ENCODE measurements at places on chromosomes 6 and 20.

DNA sequence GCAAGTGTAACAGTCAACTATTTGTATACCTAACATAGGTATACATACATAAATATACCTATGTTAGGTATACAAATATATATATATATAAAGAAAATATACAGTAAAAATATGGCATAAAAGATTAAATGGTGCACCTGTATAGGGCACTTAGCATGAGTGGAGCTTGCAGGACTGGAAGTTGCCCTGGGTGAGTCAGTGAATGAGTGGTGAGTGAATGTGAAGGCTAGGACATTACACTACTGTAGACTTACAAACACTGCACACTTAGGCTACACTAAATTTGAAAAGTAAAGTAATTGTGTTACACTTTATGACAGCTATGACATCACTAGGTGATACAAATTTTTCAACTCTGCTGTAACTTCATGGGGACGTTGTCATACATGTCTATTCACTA, 65.6 kb downstream of the CDC5L start:
- no peak for DNase-seq

GRCh38 chr20:15609921-15610320, 963.3 kb downstream of the KIF16B start:
- no peak for DNase-seq

- no peak for DNase-seq
Observed at GRCh38 chr20:37240337-37241067, 21.1 kb downstream of the GHRH start.

GRCh38 chr20:18831830-18832499, 18.4 kb downstream of the SCP2D1 start:
- no peak for DNase-seq

- no peak for DNase-seq
Observed at GRCh38 chr6:146543211-146543939, at the start of gene RAB32. Gene RAB32, plus strand, starts transcription at chr6:146543833. Its CDS starts 39 bp downstream, at chr6:146543872.

DNA sequence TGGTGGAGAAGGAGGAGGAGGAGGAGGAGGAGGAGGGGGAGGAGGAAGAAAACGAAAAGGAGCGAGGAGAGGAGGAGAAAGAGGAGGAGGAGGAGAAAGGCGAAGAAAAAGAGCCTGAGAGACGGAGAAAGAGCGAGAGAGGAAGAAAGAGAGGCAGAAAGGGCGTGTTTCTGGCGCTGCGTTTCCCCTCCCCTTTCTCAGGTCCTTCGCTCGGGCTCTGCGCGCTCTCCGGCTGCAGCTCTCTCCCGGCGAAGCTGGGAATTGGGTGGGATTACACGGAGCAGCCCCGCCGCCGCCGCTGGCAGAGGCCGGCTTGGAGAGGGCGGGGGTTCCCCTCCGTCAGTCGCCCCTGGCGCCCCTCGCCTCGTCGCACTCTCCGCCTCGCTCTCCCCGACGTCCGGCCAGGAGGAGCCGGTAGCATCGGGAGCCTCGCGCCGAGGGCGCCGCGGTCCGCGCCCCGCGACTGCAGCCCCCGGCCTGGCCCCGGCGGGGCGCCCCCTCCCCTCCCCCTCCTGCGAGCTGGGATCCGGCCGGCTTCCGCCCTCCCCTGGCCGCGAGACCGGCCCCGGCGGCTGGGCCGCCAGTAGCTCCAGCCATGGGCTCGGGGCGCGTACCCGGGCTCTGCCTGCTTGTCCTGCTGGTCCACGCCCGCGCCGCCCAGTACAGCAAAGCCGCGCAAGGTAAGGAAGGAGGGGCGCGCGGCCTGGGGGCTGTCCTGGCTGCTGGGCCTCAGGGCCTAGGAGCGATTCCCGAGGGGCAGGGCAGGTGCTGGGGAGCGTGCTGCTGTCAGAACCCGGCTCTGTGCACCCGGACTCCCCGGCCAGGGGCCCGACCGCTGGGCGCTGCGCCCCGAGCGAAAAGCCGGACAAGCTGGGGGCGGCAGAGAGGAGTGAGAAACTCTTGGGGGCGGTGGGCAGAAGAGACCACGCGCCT, at the start of gene SCUBE3:
Gene SCUBE3 (plus strand): TSS at position 133 of the 933 bp plus-strand sequence. CDS start 463 bp downstream, at position 596.
- DNase-seq: no peak

- no peak for DNase-seq
Observed at GRCh38 chr6:25698631-25699030, 46.6 kb downstream of the SCGN start.

- no peak for DNase-seq
Observed at GRCh38 chr20:56955680-56956079, 310.8 kb downstream of the BMP7 start.

DNA sequence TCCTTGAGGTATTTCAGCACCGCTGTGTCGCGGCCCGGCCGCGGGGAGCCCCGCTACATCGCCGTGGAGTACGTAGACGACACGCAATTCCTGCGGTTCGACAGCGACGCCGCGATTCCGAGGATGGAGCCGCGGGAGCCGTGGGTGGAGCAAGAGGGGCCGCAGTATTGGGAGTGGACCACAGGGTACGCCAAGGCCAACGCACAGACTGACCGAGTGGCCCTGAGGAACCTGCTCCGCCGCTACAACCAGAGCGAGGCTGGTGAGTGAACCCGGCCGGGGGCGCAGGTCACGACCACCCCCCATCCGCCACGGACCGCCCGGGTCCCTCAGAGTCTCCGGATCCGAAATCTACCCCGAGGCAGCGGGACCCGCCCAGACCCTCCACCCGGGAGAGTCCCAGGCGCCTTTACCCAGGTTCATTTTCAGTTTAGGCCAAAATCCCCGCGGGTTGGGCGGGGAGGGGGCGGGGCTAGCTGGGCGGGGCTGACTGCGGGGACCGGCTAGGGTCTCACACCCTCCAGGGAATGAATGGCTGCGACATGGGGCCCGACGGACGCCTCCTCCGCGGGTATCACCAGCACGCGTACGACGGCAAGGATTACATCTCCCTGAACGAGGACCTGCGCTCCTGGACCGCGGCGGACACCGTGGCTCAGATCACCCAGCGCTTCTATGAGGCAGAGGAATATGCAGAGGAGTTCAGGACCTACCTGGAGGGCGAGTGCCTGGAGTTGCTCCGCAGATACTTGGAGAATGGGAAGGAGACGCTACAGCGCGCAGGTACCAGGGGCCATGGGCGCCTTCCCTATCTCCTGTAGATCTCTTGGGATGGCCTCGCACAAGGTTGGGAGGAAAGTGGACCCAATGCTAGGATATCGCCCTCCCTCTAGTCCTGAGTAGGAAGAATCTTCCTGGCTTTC, 693 bp downstream of the HLA-F start:
- peak; percentile 35 for DNase-seq

- DNase-seq: no peak
Observed at GRCh38 chr6:106557837-106558236, 71.5 kb downstream of the RTN4IP1 start.

DNA sequence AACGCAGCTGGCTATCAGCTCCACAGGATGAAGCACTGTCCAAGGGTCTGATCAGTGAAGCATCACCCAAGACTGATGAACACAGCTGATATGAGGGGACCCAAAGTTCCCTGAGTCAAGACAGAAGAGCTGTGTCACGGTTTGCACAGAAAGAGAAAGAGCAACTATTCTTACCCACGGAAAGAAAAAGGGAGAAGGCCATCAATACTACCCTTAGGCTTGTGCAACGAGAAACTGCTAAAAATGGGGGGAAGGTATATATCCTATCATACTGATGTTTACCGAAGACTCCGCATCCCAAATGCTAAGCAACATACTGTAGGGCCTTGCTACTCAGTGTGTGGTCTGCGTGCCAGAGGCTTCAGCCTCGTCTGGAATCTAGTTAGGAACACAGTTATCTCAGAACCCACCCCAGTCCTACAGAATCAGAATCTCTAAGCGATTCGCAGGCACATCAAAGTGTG, 665 bp downstream of the FASTKD5 start:
- DNase-seq: no peak

GRCh38 chr6:36242626-36243025, 27.2 kb upstream of the PNPLA1 start:
- DNase-seq: no peak

- DNase-seq: no peak
Observed at GRCh38 chr6:34276881-34277762, 28.3 kb upstream of the SMIM29 start.

GRCh38 chr20:20637998-20638725, 74.3 kb downstream of the RALGAPA2 start:
- DNase-seq: no peak

DNA sequence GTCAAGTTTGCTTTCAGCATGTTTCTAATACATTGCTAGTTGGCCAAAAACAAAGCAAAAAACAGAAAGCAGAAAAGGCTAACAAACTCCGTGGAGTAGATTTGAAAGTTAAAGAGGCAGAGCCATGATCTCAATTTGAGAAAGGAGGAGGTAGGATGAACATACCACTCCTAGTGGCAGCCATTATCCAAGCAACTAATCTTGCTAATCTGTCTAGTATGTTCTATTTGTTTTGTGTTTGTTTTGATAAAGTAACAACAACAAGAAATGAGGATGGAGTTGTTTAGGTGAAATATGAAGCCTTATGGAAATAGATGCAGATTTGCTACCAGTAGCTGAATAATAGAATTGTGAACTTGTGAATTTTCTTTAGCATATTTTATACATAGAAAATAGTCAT, 295.5 kb upstream of the PRDM1 start:
- DNase-seq: no peak

- no peak for DNase-seq
Observed at GRCh38 chr6:77228279-77228678, 235.0 kb downstream of the HTR1B start.

- DNase-seq: no peak
Observed at GRCh38 chr6:108685970-108686369, 125.3 kb downstream of the FOXO3 start.

GRCh38 chr20:25223179-25223661, 24.7 kb upstream of the PYGB start:
- peak; percentile 26 for DNase-seq

DNA sequence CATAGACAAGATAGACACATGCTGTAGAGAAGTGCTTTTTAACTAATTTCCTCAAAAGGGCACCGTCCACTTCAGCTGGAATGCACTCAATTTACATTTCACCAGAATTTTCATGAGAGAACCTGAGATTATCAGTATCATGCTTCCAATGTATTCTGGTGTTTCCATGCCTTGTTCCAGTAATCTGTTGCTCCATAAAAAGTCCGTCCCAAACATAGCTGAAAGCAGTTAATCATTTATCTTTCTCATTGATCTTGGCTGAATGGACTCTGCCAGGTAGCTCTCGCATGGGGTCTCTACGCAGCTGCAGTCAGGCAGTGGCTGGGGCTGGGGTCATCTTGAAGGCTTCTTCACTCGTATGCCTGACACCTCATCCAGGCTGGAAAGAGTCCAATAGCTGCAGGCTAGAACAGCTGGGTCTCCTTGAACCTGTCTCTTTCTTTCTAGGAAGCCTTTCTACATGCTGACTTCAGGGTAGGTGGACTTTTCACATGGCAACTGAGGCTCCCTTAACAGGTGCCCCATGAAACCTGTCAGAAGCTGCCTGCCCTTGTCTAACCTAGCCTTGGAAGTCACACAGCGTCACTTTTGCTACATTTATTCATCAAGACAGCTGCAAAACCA, 18.6 kb upstream of the COL12A1 start:
- no peak for DNase-seq

GRCh38 chr6:122075917-122076316, 323.5 kb upstream of the HSF2 start:
- DNase-seq: no peak

DNA sequence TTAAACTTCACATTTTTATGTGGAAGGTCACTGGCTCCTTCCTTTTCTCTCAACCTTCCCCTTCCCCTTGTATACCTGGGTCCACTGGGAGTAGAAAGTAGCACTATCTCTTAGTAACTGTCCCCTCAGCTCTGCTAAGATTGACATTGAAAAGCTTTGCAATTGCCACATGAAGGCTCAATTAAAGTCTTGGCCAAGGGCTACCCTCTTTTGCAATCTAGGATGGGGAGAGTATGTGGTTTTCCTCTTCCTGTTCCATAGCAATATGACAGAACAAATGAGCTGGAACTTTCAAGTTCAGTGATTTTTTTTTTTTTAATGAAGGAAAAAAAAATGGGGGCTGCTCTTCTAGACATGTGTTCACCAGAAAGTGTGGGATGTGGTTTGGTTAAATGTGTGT, 37.1 kb downstream of the PROKR2 start:
- DNase-seq: no peak

- no peak for DNase-seq
Observed at GRCh38 chr6:146028252-146028795, 538 bp upstream of the GRM1 start.

- DNase-seq: no peak
Observed at GRCh38 chr20:46688151-46689081, 828 bp downstream of the TP53RK start.

GRCh38 chr20:42686057-42686456, 503.6 kb downstream of the PTPRT start:
- no peak for DNase-seq

GRCh38 chr20:58551631-58552030, 36.4 kb upstream of the APCDD1L start:
- DNase-seq: no peak

DNA sequence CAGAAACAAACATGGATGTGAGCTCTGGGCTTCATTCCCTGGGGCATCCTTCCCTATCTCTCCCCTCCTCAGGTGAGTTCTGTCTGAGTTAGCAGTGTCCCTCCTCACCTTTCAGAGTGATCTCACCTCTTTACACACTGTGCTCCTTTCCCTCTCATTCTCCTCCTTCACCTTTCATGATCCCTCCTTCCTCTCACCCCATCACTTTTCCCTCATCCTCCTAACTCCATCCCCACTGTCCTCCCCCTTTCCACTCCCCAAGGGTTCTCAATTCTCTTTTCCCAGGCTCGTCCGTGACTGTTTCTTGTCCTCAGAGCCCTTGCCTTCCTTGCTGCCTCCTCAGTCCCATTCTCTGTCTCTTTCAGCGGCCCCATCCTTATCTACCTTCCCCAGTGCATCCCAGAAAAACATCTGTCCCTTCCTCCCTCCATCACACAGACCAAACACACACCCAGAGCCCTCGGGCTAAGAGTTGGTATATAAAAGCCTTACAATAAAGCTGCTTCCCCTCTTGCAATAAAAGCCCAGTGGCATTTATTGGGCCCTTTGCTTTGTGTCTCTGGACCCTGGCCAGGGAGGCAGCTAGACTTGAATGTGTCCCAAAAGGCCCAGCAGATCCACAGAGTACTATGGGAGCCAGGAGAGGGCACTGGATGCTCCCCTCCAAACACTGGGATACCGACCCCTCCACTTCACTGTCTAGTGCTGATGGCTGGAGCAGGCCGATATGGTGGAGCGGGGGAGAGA, 1.9 kb downstream of the RNF39 start:
- DNase-seq: no peak

- no peak for DNase-seq
Observed at GRCh38 chr20:1150968-1151367, 32.6 kb downstream of the PSMF1 start.

- no peak for DNase-seq
Observed at GRCh38 chr20:12722091-12722490, 286.7 kb upstream of the SPTLC3 start.

DNA sequence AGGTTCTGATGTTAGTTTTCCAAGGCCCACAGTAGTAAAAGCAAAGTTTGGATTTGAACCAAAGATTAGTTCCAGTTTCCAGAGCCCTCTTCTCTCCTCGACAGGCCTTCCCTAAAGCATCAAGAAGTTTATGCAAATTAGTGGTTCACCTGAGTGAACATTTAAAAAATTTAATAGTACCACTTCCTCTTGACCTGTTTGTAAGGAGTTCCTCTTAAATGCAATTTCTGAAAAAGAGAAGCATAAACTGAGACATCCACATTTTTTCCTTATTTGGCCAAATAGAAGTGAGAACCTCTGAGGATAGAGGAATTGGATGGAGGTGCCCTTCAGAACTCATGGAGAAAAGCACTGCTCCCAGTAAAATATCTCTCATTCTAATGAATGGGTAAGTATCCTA, 1.2 kb upstream of the DSE start:
- no peak for DNase-seq

GRCh38 chr20:41150664-41151063, 13.3 kb downstream of the PLCG1 start:
- DNase-seq: no peak

All from NK-92 treated with Interleukin-12 subunit alpha and Interleukin-12 subunit beta, amount 100 ng/mL, for 24 hours (cell line).